ENCODE measurements at places on chromosomes 3 and 15. TPM values are rescaled to one million over a fixed set of nuclear protein-coding genes. Genes with fewer than 3 reads are reported as not detected.
A peak's percentile ranks its signal among the peaks of the same experiment; 100 is the strongest.

DNA sequence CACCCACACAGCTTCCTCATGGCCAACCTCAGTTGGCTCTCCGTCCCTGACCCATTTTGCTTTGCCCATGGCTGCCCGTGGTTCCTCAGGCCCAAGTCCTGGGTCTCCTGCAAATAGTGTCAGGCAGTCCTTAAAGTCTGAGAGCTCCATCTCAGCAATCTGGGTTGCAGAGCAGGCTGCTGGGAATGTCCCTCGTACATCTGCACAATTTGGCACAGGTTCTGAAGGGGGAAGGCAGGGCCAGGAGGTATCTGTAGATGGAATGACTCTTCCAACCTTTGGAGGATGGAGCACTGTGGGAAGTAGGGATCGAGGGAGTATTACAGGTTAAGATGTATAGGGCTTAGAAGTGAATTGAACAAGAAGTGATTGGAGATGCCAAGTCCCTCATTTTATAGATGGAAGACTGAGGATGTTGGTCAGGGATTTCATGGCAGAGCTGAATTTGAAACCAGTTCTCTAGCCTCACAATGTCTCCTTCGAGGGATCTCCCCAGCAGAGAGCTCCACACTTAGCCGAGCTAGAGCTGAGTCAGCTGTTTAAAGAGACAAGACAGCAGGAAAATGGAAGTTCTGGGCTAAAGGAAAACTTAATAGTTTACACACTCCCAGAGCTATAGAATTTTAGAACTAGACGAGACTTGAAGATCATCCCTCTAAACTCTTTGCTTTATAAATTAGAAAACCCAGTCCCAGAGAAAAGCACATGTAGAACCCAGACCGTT, 9.2 kb downstream of the CKMT1A start:
- DNase-seq = no peak

DNA sequence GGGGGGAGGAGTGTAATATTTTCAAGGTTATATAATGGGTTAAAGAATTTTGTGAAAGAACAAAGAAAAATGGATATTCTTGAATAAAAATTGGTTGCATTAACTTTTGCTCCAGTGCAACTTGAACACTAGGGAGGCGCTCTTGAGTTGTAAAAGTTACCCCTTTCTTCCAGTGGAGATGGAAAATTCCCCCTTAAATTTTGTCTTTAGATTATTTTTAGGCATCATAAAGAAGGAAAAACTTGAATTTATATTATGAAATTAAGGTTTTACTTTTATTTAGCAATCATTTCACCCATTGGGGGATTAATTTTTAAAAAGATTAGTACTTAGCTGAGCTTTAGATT, 550 bp upstream of the CHD2 start:
- no peak for DNase-seq

GRCh38 chr3:151439652-151440125, 21.2 kb downstream of the IGSF10 start:
- peak; percentile 38 for DNase-seq

GRCh38 chr3:101687142-101687931, 819 bp upstream of the RPL24 start:
- DNase-seq = no peak

- no peak for DNase-seq
These were observed 751.9 kb downstream of the ROBO1 start for GRCh38 chr3:79015854-79016253.

DNA sequence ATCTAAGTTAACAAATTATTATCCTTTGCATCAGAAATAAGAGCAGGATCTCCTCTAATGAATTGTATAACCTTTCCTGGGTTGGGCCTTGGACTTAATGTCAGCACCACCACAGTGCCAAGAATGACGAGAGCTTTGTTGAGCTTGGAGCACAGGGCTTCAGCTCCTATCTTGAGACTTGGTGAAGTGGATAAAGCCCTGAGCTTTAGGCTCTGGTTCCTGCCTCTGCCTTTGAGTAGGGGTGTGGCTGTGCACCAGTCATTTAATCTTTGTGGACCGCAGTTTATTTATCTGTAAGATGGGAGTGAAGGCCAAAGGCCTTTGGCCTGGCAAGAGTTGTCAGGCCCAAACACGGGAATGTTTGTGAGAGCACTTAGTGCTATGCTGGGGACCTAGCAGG, 162.2 kb downstream of the VGLL4 start:
- DNase-seq = no peak

- no peak for DNase-seq
These were observed 47.6 kb upstream of the HEG1 start for GRCh38 chr3:125103406-125103805.

- DNase-seq = no peak
These were observed 17.9 kb downstream of the GRIP2 start for GRCh38 chr3:14522129-14522691.

- no peak for DNase-seq
These were observed 337.0 kb upstream of the CADM2 start for GRCh38 chr3:84621823-84622222.

- DNase-seq = no peak
These were observed 909 bp upstream of the GPD1L start for GRCh38 chr3:32105291-32106131.

DNA sequence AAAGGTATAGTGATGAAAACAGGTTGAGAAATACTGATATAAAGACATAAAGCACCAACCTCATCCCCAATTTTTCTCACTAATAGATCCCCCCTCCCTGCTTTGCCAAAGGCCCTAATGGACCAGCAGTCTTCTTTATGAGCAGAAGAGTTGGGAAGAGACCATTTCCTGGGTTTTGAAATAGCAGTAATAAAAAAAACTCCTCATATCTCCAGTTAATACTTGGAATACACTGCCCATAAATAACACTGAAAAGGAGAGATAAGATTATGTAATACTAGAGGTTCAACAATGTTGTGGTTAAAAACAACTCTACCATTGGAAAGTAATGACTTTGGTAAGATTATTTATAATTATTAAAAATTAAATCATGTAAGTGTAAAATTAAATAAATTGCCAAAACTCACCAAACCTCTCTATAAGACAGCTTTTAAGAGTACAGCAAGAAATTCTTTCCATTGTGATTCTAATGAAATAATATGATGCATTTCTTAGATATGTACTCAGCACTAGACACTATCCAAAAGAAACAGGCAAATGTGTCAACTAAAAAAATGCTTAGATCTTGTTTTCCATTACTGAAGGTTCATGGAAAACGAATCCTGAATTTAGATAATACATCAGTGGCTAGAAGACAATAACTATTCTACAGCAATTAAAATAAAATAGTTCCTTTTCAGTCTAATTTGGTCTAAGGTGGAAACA, 88.2 kb downstream of the FAIM start:
- no peak for DNase-seq

DNA sequence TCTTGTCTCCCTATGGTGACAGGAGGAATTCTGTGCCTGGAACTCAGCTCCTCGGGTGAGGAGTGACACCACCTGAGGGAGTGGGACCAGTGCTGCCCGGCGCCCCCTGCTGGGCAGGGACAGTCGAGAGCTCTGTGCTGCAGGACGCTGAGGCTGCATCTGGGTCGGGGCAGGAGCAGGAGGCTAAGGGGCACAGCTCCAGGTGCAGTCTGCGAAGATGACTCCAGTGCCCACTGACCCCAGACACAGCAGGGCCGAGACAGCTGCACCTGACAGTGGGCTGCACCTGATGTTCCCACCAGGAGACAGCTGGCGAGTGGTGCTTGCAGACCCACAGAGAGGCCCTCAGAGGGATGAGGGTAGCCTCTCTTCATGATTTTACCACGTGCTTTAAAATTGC, 152.9 kb downstream of the ATP10A start:
- DNase-seq = peak; percentile 94

GRCh38 chr3:160540551-160540950, 24.8 kb downstream of the KPNA4 start:
- no peak for DNase-seq

GRCh38 chr3:185646382-185647133, 60.5 kb downstream of the SENP2 start:
- DNase-seq = peak; percentile 59

GRCh38 chr3:151183265-151183671, 19.7 kb downstream of the GPR171 start:
- no peak for DNase-seq

GRCh38 chr3:47910777-47911440, 105.3 kb downstream of the MAP4 start:
- DNase-seq = no peak

DNA sequence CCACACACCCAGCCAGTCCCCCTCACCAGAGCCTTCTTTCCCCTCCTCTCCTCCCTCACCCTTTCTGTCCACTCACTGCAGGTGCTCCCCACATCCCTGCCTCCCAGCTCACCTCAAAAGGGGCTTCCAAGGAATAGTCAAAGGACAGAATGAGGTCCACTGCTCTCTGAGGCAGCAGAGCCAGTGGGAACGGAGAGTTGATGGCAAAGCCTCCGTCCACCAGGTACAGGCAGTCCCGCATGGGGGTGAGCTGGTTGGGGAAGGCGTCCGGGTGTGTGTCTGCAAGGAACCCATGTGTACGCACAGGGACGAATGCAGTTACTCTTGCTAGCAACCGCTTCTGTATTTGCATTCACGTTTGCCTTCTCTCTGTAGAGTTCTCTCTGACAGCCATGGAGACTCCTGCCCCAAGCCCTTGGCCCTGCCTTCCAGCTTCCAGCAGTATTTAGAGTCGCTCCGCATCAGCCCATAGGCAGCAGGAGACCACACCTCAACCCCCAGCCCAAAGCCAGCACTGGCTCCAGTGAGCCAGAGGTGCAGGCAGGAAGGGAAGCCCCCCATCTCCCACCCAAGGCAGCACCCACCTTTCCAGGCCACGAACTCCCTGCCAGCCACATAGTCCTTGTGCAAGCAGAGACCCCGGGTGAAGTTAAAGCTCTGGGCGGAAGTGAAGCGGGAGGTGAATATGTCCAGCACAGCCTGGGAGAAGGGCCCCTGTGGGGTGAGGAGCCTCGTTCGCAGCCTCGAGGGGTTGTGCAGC, 12.4 kb downstream of the PLA2G4F start:
- DNase-seq = peak; percentile 34

Gene NR1I2
- total RNA-seq = 1.6 TPM

Gene GOLGA8T
- 1.1 TPM for total RNA-seq

Gene RAD51
- total RNA-seq = 16.1 TPM

Gene HPS3
- total RNA-seq = 0.15 TPM

Gene OR5H1
- not detected for total RNA-seq
